Kidney (tissue), 22 donors: ENCODE measurements at places on chromosomes 4 and X. TPM values are rescaled to one million over a fixed set of nuclear protein-coding genes. Genes with fewer than 3 reads are reported as not detected.
A peak's percentile ranks its signal among the peaks of the same experiment; 100 is the strongest.

POU3F4 gene
- 1.1 TPM for total RNA-seq

EDA2R gene
- 2.5 TPM for total RNA-seq

HELT gene
- not detected for total RNA-seq

PAGE3 gene
- not detected for total RNA-seq

CORIN gene
- total RNA-seq = 2.6 TPM

LRP2BP gene
- 1.9 TPM for total RNA-seq

LUZP4 gene
- not detected for total RNA-seq

NMU gene
- total RNA-seq = 0.79 TPM

DNA sequence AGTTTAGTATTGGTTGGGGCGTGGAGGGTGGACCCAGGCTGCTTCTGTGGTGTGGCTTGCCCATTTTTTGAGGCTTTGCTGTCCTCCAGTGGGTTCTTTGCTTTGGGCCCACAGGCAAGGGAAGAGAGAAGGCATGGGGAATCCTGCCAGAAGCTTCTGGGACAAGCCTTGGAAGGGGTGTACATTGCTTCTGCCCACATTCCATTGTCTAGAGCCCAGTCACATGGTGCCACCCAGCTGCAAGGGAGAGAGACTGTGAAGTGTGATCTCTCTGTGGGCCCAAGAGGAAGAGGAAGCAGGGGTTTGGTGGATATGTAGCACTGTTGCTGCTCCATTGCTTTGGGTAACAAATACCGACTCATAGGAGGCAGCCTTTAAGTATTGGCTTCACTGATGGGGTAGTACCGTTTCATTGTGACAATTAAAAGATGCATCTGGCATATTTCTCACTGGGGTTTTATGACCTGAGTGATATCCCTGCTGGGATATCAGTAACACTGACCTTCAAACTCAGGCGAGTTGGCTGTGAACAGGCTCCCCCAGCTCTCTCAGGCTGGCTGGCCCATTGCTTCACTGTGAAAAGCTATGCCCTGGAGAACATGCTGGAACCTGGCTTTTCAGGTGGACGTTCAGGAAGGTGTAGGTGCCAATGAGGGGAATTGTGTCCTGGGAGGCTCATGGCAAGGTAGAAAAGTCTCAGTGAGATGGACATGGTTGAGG lies 85.9 kb downstream of the CLDN34 start:
- no peaks in the 10 kb centered on the region for H3K27me3 ChIP-seq
- peak overlapping the region; percentile 28 for H3K27ac ChIP-seq
- DNase-seq = no peak
- peaks cover 11% of the 10 kb centered on the region for H3K4me1 ChIP-seq
- no peak overlapping the region for H3K4me3 ChIP-seq

DNA sequence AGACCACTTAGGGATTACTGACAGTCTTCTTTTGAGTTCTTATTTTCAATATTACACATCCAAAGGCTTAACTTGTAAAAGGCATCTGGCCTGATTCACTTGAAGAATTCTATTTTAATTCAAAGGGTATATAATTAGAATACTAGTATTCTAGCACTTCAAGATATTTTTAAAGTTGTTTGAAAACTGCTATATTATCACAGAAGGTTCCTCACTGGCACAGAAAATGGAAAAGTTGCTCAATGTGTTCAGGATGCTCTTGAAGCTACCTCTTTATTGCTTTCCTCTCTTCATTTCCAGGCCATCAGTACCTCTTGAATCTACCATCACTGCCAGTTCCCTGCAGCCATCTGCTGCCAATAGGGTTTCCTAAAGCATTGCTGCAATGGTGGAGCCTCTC lies 271.4 kb downstream of the KCNIP4 start:
- H3K4me1 ChIP-seq = no peaks in the 10 kb centered on the region
- no peak overlapping the region for H3K27ac ChIP-seq
- no peak overlapping the region for H3K4me3 ChIP-seq
- DNase-seq = no peak
- H3K27me3 ChIP-seq = no peaks in the 10 kb centered on the region
- H3K36me3 ChIP-seq = no peaks in the 10 kb centered on the region

DNA sequence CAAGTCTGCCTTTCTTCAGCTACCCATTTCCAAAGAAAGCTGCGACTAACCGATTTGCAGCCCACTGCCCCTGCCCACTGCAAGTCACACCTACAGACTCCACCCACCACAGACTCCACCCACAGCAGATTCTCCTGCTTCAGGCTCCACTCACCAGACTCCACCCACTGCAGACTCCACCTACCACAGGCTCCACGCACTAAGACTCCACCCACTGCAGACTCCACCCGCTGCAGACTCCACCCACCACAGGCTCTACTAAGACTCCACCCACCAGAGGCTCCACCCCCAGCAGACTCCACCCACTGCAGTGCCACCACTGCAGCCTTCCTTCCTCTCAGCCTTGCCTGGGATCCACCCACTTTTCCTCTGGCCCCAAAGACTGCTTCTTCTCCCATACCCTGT lies 41.3 kb downstream of the ABLIM2 start:
- no peaks in the 10 kb centered on the region for H3K27me3 ChIP-seq
- no peak for DNase-seq
- peaks cover 5% of the 10 kb centered on the region for H3K4me1 ChIP-seq
- no peaks in the 10 kb centered on the region for H3K36me3 ChIP-seq
- H3K27ac ChIP-seq = no peak overlapping the region
- no peak overlapping the region for H3K4me3 ChIP-seq

DNA sequence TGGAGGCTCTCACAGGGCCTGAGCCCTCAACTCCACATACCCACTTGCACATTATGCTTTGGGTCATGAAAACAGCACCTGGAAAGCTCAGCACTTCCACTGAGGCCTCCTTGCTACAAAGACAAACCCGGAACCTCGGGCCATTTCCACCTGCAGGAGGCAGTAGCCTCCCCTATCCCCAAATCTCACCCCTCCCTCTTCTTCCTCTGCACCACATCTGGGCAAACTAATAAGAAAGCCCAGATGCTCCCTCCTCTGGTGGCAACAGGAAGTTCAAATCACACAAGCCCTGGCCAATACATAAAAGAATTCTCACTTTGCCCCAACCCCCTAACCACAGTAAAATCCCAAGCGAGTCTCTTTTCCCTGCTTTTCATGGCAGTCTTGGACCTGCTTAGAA lies 136.4 kb downstream of the MAPK10 start:
- H3K27me3 ChIP-seq = no peaks in the 10 kb centered on the region
- H3K36me3 ChIP-seq = no peaks in the 10 kb centered on the region
- H3K27ac ChIP-seq = no peak overlapping the region
- no peak overlapping the region for H3K4me3 ChIP-seq
- DNase-seq = no peak

- H3K4me3 ChIP-seq = no peak overlapping the region
- H3K36me3 ChIP-seq = peaks cover 2% of the 10 kb centered on the region
- no peaks in the 10 kb centered on the region for H3K27me3 ChIP-seq
Observed at GRCh38 chr4:170058826-170059225, 30.9 kb downstream of the AADAT start.

- DNase-seq = no peak
- peaks cover 12% of the 10 kb centered on the region for H3K4me1 ChIP-seq
- no peaks in the 10 kb centered on the region for H3K27me3 ChIP-seq
- H3K4me3 ChIP-seq = peak overlapping the region; percentile 38
- H3K36me3 ChIP-seq = no peaks in the 10 kb centered on the region
- no peak overlapping the region for H3K27ac ChIP-seq
Observed at GRCh38 chrX:44876086-44876485, 3.1 kb downstream of the KDM6A start.

DNA sequence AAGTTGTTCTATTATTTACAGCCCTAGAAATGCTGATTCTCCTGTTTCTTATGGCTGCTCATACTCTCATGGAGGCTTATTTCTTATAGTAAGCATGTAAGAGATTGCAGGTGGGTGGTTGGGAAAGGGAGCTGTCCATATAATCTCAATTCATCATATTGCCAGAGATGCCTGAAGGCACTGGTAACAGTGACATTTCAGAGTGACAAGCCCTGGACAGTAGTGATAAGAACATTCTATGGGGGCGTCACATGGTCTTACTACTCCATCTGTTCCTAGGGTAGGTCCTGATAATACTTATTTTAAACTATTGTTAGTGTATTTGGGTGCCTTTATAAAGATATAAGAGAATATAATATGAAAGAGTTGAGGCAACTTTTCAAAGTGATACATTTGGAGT lies 171.5 kb downstream of the CFAP299 start:
- H3K27ac ChIP-seq = no peak overlapping the region
- no peaks in the 10 kb centered on the region for H3K4me1 ChIP-seq
- no peak overlapping the region for H3K4me3 ChIP-seq
- H3K27me3 ChIP-seq = no peaks in the 10 kb centered on the region

DNA sequence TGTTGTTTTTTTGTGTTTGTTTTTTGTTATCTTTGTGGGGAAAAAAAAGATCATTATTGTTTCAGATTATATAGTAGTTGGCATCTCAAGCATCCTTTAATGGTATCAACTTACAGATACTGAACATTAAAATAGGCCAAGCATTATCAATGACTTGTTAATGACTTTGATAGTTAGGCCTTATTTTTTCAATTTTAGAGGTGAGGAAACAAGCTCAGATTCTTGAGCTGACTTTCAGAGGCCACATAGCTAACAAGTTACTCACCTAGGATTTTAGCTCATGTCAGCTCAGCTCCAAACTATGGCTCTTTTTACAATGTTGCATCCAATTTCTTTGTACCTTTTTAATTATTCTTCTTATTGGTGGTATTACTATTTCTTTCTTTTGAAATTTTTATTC lies 471 bp upstream of the PLAC8 start:
- no peak overlapping the region for H3K4me3 ChIP-seq
- DNase-seq = no peak
- no peak overlapping the region for H3K27ac ChIP-seq

- peak overlapping the region; percentile 18 for H3K27ac ChIP-seq
- H3K4me1 ChIP-seq = peaks cover 8% of the 10 kb centered on the region
- no peaks in the 10 kb centered on the region for H3K27me3 ChIP-seq
- H3K36me3 ChIP-seq = no peaks in the 10 kb centered on the region
- peak; percentile 89 for DNase-seq
Observed at GRCh38 chr4:71187404-71188155, 151.2 kb upstream of the SLC4A4 start.

GRCh38 chr4:156538651-156539257 lies 432.8 kb downstream of the PDGFC start:
- no peak overlapping the region for H3K27ac ChIP-seq
- H3K4me3 ChIP-seq = no peak overlapping the region
- no peak for DNase-seq
- H3K4me1 ChIP-seq = no peaks in the 10 kb centered on the region

DNA sequence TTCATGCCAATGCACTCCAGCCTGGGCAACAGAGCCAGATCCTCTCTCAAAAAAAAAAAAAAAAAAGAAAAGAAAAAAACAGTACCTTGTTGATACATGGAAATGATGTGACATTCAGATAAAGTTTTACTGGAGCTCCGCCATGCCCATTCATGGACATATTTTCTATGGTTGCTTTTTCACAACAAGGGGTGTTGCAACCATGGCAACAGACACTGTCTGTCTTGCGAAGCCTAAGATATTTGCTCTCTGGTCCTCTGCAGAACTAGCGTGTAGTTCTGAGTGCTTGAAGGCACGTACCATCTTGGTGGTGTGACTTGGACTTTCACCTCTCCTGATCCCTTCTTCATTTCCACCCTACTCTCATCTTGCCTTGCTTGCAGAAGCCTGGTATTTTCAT lies 53.2 kb downstream of the TBL1X start:
- no peak for DNase-seq
- no peaks in the 10 kb centered on the region for H3K27me3 ChIP-seq
- H3K4me3 ChIP-seq = no peak overlapping the region
- no peaks in the 10 kb centered on the region for H3K4me1 ChIP-seq
- H3K36me3 ChIP-seq = no peaks in the 10 kb centered on the region
- H3K27ac ChIP-seq = no peak overlapping the region

DNA sequence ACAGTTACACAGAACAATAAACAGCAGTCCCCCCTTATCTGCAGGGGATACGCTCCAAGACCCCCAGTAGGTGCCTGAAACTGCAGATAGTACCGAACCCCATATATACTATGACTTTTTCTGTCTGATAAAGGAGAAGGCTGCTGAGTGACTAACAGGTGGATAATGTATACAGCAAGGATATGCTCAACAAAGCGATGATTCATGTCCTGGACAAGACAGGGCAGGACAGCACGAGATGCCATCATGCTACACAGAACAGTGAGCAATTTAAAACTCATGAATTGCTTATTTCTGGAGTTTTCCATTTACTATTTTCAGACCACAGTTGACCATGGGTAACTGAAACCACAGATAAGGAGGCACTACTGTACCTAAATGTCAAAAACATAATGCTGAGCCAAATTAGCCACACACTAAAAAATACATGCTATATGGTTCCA lies 76.1 kb downstream of the MANBA start:
- H3K4me1 ChIP-seq = no peaks in the 10 kb centered on the region
- H3K27ac ChIP-seq = no peak overlapping the region
- DNase-seq = no peak
- H3K4me3 ChIP-seq = no peak overlapping the region
- H3K27me3 ChIP-seq = no peaks in the 10 kb centered on the region
- peaks cover 8% of the 10 kb centered on the region for H3K36me3 ChIP-seq

GRCh38 chr4:152503653-152504290 lies 32.1 kb downstream of the FBXW7 start:
- no peaks in the 10 kb centered on the region for H3K4me1 ChIP-seq
- H3K27me3 ChIP-seq = no peaks in the 10 kb centered on the region
- no peak overlapping the region for H3K27ac ChIP-seq
- no peak overlapping the region for H3K4me3 ChIP-seq

DNA sequence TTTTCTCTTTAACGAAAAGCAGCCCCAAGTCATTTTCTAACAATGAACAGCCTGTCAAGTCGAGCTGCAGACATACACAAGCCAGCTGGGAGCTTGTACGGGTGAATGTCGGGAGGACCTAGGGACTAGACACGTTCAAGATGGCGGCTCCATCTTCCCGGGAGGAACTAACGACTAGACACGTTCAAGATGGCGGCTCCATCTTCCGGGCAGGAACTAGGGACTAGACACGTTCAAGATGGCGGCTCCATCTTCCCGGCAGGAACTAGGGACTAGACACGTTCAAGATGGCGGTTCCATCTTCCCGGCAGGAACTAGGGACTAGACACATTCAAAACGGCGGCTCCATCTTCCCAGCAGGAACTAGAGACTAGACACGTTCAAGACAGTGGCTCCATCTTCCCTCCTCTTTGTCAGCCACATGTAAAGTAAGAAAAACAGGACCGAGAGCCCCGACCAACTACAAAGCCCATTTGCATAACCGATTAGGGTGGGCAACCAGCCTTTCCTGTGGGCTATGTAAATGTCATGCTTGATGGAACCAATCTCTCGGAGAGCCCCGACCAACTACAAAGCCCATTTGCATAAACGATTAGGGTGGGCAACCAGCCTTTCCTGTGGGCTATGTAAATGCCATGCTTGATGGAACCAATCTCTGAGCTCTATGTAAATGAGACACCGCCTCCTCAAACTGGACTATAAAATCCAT lies 175.5 kb downstream of the DHRSX start:
- no peaks in the 10 kb centered on the region for H3K36me3 ChIP-seq
- DNase-seq = peak; percentile 93
- H3K4me3 ChIP-seq = peak overlapping the region; percentile 92
- peak overlapping the region; percentile 25 for H3K27ac ChIP-seq
- peaks cover 8% of the 10 kb centered on the region for H3K4me1 ChIP-seq
- H3K27me3 ChIP-seq = no peaks in the 10 kb centered on the region

- no peak overlapping the region for H3K27ac ChIP-seq
- peaks cover 7% of the 10 kb centered on the region for H3K4me1 ChIP-seq
- H3K4me3 ChIP-seq = no peak overlapping the region
- DNase-seq = no peak
Observed at GRCh38 chr4:70761276-70761816, 39.6 kb downstream of the RUFY3 start.

- no peaks in the 10 kb centered on the region for H3K4me1 ChIP-seq
- no peak overlapping the region for H3K4me3 ChIP-seq
- H3K27ac ChIP-seq = no peak overlapping the region
- H3K27me3 ChIP-seq = no peaks in the 10 kb centered on the region
Observed at GRCh38 chr4:147837435-147837834, 105.5 kb downstream of the ARHGAP10 start.
